ENCODE measurements at places on chromosomes 7 and 10. TPM values are rescaled to one million over a fixed set of nuclear protein-coding genes. Genes with fewer than 3 reads are reported as not detected.

GRCh38 chr7:50339990-50340500 is 35.5 kb downstream of the IKZF1 start:
- H3K27me3 ChIP-seq, result no peaks in the 10 kb centered on the region
- no peaks in the 10 kb centered on the region for H3K4me1 ChIP-seq
- H3K27ac ChIP-seq, result no peak overlapping the region
- H3K4me3 ChIP-seq, result no peak overlapping the region
- DNase-seq, result no peak
- no peaks in the 10 kb centered on the region for H3K36me3 ChIP-seq

- no peaks in the 10 kb centered on the region for H3K36me3 ChIP-seq
- no peaks in the 10 kb centered on the region for H3K4me1 ChIP-seq
- DNase-seq, result no peak
- no peaks in the 10 kb centered on the region for H3K27me3 ChIP-seq
- no peak overlapping the region for H3K27ac ChIP-seq
- H3K4me3 ChIP-seq, result no peak overlapping the region
Measured at GRCh38 chr10:99569961-99570360, 37.2 kb downstream of the NKX2-3 start.

DNA sequence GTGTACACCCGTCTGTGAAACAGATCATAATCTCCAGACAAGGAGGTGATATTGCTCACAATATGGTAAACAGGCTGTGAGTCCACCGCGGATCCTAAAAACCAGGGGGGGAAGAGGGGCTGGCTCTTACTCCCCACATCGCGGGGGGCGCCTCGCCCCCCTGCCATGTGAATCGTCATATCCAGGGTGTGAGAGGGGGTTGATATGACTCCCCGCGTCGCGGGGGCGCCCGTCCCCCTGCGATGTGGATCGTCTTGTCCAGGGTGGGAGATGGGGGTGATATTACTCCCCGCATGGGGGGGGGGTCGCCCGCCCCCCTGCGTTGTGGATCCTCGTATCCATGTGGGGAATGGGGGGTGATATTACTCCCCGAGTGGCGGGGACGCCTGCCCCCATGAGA is 30.9 kb downstream of the OCM2 start:
- no peak overlapping the region for H3K27ac ChIP-seq
- H3K27me3 ChIP-seq, result no peaks in the 10 kb centered on the region
- H3K36me3 ChIP-seq, result no peaks in the 10 kb centered on the region
- DNase-seq, result no peak
- H3K4me1 ChIP-seq, result no peaks in the 10 kb centered on the region

Gene FAM25A
- not detected for total RNA-seq

Gene SCRN1
- total RNA-seq, result 2.2 TPM

Gene CALML3
- total RNA-seq, result not detected

GRCh38 chr10:98374217-98374985 is 40.6 kb downstream of the PYROXD2 start:
- no peaks in the 10 kb centered on the region for H3K36me3 ChIP-seq
- no peak for DNase-seq
- H3K4me3 ChIP-seq, result no peak overlapping the region
- no peak overlapping the region for H3K27ac ChIP-seq

DNA sequence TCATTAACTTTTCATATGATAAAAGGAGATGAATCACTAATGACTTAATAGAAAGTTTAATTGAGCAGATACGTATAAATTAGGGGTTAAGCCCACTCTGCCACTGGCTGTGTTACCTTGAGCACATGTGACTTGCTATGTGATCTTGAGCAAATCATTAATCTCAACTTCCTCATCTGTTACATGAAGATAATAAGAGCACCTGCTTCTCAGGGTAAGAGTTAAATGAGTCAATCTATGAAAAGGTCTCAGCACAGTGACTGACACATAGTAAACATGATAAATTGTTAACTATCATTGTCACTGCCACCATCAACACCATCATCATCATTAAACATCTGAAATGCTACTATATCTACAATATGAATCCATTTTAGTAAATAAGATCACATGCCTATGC is 110.8 kb downstream of the TPK1 start:
- H3K36me3 ChIP-seq, result no peaks in the 10 kb centered on the region
- no peak overlapping the region for H3K27ac ChIP-seq
- H3K4me3 ChIP-seq, result no peak overlapping the region
- H3K4me1 ChIP-seq, result no peaks in the 10 kb centered on the region
- no peaks in the 10 kb centered on the region for H3K27me3 ChIP-seq

DNA sequence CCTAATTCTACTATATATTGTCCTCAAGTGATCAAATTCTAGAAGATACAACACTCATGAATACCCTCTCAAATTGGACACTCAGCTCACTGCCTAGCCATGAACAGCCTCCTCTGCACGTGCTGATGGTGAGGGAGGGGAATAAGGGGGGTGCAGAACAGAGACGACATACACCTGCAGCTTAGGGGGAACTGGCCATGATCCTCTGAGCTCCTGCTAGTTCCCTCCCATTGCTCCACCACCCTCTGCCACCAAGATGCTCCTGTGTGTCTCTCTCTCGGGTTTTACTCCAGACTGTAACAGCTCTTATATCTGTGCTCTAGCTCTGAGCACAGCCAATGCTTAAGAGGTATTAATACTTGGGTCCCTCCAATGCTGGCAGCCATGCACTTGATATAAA is 70.7 kb downstream of the VOPP1 start:
- H3K4me1 ChIP-seq, result no peaks in the 10 kb centered on the region
- H3K4me3 ChIP-seq, result no peak overlapping the region
- no peaks in the 10 kb centered on the region for H3K27me3 ChIP-seq

DNA sequence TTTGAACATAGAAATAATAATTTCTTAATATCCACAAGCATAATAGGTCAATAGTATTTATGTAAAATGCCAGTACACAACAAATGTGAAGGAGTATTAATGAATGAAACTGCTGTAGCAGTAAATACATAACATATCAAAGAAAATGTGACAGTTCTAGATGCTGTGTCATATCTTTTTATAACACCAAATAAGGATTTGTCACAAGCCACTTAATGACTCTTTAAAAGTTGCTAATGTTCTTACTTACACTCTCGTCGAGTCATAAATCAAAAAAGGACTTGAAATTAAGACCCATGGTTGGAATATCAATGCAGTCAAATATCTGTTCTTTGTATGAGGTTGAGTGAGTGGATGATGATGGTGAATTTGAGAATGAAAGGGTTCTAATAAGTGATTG is 96.6 kb downstream of the CELF2 start:
- H3K27me3 ChIP-seq, result no peaks in the 10 kb centered on the region
- no peak overlapping the region for H3K4me3 ChIP-seq
- no peaks in the 10 kb centered on the region for H3K36me3 ChIP-seq
- H3K27ac ChIP-seq, result no peak overlapping the region
- no peak for DNase-seq

Measured in right lobe of liver (tissue), 6 donors.